ENCODE measurements at places on chromosomes 11 and 22.

GRCh38 chr11:58530236-58530635 is 22.3 kb upstream of the OR5B21 start:
- no peak for DNase-seq

- no peak for DNase-seq
These were observed 13.2 kb upstream of the SSTR3 start for GRCh38 chr22:37225481-37225880.

GRCh38 chr11:65927904-65928397 is 8.7 kb downstream of the DRAP1 start:
- no peak for DNase-seq

DNA sequence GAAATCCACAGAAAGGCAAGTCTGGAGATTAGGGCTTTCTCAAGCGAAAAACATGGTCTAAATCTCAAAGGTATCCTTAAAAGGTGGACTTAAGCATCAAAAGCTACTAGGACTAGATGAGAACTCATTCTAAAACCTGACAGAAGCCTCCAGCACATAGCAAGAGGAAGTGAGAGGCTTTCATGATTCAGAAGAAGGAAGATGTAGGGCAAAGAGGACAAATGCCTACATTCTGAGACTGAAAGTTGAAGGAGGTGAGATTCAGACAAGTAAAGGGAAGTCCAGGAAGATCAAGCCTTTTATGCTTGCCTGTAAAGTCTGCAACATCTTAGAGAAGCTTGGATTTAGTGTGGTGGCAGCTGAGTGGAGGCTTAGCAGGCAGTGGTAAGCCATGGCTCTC is 98.9 kb downstream of the PGR start:
- no peak for DNase-seq

DNA sequence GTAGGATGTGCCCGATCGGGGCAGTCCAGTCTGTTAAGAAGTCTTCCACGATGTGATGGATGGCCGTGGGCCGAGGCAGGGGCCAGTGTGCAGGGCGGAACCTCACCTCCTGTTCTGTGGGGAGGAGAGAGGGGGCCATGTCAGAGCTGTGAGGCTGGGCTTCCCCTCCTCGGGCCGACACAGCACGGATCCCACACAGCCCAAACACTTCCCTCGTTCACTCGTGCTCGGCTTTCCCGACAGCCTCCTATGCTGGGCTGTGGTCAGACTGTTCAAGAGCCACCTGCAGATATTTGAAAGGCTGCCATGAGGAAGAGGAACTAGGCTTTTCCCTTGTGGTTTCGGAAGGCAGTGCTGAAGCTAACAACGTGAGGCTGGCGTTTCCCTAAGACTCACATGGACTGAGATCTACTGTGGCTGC is 12.3 kb upstream of the TXN2 start:
- no peak for DNase-seq

DNA sequence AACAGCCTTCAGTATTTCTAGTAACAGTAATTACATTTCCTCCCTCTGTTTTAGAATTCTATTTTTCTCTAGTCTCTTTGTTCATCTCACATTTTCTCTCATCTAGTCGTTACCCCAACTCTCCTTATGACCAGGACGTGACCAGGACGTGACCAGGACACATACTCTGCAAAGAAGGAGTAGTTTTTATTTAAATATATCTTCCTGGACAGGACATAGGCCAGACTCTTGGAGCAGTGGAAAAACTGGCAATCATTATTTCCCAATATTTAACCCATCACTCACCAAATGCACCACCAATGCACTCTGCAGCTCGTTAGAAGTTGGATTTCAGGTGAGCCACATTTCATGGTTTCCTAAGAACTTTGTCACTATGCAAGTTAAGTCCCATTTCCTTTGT is 40.3 kb upstream of the POGLUT3 start:
- no peak for DNase-seq

DNA sequence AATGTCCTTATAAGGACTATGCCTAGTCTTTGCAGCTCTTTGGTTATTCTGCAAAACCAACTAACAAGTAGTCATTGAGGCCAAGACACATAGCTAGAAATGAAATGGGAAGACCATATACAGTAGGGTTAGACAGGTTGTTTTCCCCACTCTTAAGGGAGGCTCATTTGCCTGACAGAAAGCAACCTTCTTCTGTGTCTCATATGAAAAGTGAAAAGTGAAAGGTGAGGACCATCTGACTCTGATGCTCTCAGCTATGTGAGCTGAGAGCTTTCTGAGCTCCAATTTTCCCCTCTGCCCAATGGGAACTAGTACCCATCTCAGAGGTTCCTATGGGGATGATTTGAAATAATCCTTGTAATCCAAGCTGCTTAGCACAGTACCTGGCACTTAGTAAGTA is 142.0 kb upstream of the BDNF start:
- DNase-seq, result no peak

- DNase-seq, result no peak
These were observed 1342.3 kb downstream of the TBC1D22A start for GRCh38 chr22:48104766-48105165.

DNA sequence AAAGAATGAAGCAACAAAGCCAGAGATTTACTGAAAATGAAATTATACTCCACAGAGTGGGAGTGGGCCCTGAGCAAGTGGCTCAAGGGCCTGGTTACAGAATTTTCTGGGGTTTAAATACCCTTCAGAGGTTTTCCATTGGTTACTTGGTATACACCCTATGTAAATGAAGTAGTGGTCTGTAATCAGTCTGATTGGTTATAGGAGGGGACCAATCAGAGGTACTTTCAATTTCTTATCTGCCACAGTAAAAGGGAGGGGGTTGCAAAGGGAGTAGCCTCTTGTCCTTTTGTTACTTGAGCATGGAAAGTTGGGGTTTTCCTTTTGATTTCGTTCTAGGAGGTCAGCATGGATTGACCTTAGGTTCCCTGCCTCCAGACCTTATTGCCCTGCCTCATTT is 63.5 kb downstream of the ATM start:
- DNase-seq, result no peak

DNA sequence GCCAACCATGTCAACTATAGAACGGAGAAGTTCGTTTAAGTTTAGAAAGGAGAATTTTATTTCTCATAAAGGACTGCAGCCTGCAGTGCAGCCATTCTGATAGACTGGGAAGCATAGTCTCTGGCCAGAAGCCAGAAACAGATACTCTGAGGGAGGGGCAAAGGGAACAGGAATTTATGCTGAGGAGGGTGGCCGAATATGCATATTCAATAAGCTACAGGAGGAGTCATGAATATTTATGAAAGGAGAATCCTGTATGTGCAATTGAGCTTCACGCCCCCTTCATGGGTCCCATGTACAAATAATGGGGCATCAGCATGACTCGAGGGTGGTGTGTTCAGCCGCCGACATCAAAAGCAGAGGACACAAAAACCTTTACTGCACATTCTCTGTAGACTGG is 199.9 kb downstream of the CWF19L2 start:
- DNase-seq, result no peak

- DNase-seq, result peak; percentile 79
These were observed 14.7 kb downstream of the GATD1 start for GRCh38 chr11:762421-763072.

DNA sequence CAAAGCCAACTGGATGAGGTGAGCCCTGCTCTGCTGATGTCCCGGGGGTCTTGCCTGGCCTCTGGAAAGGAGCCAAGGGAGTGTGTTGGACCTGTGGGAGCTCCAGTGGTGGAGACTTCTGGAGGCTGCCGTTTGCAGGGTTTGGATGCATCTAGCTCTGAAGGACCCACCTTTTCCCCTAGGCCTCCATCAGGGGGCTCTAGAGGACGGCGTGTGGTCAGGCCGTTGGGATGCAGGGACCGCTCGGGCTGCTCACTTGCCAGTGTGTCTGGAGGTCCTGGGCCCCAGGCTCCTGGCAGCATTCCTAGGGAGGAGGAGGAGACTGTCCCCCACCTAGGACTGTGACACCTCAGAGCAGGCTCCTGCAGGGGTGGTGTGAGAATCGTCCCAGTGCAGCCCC is 58.3 kb downstream of the PRDM11 start:
- DNase-seq, result no peak

DNA sequence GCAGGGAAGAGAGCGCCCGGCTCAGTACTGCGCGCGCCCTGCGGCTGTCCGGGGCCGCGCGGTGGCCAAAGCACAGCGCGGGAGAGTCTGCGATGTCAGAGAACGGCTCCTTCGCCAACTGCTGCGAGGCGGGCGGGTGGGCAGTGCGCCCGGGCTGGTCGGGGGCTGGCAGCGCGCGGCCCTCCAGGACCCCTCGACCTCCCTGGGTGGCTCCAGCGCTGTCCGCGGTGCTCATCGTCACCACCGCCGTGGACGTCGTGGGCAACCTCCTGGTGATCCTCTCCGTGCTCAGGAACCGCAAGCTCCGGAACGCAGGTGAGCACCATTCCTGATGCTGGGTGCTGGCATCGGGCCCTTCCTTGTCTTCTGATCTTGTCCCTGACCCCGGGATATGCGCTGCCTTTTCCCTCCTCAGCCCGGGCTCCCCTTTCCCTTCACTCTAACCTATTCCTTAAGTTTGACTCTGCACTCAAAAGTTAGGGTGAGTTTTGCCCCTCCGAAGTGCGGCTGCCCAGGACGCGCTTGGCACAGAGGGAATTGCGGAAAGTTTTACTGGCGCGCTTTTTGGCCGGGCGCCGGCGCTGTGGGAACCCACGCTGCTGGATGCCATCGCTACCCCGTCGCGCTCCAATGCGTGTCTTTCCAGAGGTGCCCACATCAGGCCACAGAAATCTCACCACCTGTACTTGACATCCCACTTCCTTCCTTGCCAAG is at the start of gene MTNR1B:
Gene MTNR1B, plus strand, starts transcription at position 18 of the 714 bp plus-strand sequence. Its CDS starts 75 bp downstream, at position 93.
- DNase-seq, result no peak

DNA sequence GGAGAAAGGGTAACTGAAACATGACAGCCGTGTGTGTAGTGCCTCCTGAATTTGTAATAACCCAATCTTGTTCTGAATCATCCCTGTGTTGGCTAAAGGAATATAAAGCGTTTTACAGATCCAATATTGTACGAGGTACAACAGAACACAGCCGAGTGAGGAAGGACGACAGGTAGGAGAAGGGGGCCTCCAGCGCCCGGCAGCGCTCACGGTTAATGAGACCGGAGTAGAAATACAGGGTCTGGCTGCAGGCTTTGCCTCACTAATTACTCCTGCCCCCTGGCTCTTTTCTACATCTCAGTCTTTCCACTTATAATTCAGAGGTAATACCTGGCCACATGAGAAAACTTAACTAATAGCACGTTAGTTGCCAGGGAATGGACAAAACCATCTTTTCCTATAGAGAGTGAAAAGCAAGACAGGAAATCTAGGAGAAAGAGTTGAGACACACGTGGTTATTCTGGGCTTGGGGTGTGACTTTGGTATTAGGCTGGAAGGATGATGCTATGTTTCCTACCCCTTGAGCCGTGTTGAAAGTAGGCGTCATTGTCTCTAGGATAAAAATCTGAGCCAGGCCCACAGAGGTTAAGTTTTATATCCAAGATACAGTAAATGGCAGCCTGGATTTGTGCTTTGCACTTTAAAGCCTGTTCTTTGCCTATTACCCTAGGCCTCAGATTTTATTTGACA is 54.1 kb downstream of the GRIK4 start:
- DNase-seq, result no peak

- no peak for DNase-seq
These were observed 2.0 kb downstream of the FAT3 start for GRCh38 chr11:92226331-92227229.

GRCh38 chr11:116970485-116971292 is 127.5 kb downstream of the SIK3 start:
- DNase-seq, result no peak

DNA sequence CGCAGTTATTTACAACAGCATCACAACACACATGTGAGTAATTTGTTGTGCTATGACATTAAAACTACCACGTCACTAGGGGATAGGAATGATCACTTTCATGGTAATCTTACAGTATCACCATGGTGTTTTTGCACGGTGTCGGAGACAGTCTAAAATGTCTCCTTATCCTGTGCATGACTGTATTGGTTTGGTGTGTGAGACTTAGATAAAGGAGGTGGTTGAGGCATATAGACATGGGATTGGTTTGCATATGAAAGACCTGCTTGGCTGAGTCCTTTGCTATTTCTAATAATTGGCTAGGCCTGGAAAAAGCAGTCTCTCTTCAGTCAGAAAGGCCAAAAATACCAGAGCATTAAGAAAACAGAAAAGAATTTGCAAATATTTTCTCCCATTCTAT is 30.2 kb downstream of the MSANTD4 start:
- DNase-seq, result no peak

- peak; percentile 41 for DNase-seq
These were observed 68.7 kb upstream of the SYN3 start for GRCh38 chr22:33126881-33127280.

- DNase-seq, result no peak
These were observed 15.1 kb downstream of the STX3 start for GRCh38 chr11:59770319-59770718.

- no peak for DNase-seq
These were observed 6.0 kb upstream of the BID start for GRCh38 chr22:17780116-17780740.

- no peak for DNase-seq
These were observed 2.8 kb downstream of the CHADL start for GRCh38 chr22:41237707-41238569.

- no peak for DNase-seq
These were observed 263.6 kb upstream of the NCAM1 start for GRCh38 chr11:112697391-112698178.

GRCh38 chr22:43131773-43132501 is 11.3 kb downstream of the MCAT start:
- DNase-seq, result no peak

GRCh38 chr11:32890843-32891656 is 1.6 kb upstream of the QSER1 start:
- no peak for DNase-seq

DNA sequence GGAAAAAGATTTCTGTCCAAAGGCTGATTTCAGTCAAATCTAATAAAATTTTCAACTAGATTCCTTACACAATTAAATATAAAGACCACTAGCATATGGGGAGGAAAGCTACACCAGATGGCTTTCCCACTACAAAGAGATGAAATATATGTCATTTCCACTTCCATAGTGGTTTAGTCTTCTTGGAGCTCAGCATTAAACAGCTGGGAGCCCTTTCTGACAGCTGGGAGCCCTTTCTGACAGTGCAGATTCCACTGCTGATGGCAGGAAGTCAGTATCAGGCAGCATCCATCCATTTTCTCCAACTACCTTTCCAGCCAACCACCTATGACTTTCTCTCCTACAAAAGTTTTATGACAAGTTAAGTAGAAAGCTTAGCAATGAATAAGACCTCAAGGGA is 177.9 kb downstream of the RRAS2 start:
- DNase-seq, result no peak

GRCh38 chr11:96132437-96132836 is 208.5 kb upstream of the MTMR2 start:
- peak; percentile 43 for DNase-seq
